HepG2 (cell line): ENCODE measurements at places on chromosomes 12 and 14.
A peak's percentile ranks its signal among the peaks of the same experiment; 100 is the strongest.

- DNase-seq = no peak
Observed at GRCh38 chr14:56160088-56160487, 41.9 kb downstream of the PELI2 start.

- DNase-seq = no peak
Observed at GRCh38 chr12:79634957-79635471, 55.8 kb downstream of the PAWR start.

GRCh38 chr14:36467332-36467731 lies 52.7 kb downstream of the NKX2-1 start:
- DNase-seq = no peak

DNA sequence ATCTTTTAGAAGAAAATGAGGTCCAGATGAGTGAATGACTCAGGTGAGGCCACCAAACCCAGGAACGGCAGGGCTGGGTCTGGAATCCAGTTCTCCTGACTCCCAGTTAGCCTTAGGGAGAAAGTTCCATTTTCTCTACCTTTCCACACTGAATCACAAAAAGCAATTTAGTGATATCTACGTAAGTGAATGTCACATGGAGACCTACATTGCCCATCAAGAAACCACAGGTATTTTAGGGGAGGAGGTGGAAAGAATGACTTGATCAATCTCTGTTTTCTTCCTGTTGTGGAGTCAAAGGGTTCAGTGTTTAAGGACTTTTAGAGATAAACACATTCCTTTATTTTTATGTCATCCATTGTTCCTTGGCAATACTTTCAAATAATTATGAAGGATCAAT lies 106.9 kb upstream of the PTPRB start:
- DNase-seq = no peak

DNA sequence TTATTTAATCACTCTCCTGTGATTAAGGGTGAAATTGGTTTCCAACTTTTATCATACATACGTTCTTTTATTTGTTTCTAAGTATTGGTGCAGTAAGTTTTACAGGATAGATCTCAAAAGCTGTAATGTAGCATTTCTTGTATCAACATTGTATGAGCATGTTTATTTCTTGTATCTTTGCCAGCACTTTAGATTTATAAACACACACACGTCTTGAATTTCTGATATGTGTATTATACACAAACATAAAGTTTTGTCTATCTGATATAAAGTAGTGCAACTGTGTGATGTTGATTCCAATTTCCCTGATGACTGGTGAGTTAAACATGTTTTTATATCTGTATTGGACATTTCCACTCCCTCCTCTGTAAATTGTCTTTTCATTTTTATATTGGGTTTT lies 134.7 kb downstream of the NOVA1 start:
- no peak for DNase-seq

GRCh38 chr12:57126561-57126960 lies 1.7 kb upstream of the LRP1 start:
- DNase-seq = no peak

DNA sequence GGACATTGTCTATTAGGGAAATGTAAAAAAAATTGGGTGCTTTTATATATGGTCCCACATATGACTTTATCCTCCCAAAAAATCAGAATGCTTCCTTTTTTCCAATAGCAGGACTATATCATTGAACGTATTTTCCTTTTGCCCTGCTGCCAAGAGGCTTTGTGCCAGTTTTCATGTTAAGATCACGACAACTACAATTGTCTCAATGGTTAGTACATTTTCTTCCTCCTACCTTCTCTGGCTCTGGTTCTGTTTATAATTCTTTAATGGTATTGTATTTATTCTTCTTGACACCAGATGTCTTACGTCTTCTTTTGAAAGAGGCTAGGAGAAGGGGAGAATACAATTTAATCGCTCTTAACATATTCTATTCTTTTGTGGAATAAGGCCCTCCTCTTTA lies 106.9 kb downstream of the ANO6 start:
- no peak for DNase-seq

DNA sequence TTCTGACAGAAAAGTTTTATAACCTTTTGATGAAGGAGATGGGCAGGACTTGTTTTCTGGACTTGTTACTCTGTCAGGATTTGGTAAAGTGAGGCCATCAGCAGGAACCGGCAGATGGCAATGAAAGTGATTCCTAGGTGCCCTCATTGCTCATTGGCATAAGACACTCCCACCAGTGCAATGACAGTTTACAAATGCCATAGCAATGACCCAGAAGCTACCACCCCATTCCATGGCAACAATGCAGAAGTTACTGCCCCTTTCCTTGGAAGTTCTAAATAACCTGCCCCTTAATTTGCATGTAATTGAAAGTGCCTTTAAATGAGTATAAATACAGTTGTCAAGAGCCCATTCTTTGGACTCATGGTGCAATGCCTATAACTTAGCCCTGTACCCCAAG lies 222.6 kb downstream of the CEP128 start:
- no peak for DNase-seq

DNA sequence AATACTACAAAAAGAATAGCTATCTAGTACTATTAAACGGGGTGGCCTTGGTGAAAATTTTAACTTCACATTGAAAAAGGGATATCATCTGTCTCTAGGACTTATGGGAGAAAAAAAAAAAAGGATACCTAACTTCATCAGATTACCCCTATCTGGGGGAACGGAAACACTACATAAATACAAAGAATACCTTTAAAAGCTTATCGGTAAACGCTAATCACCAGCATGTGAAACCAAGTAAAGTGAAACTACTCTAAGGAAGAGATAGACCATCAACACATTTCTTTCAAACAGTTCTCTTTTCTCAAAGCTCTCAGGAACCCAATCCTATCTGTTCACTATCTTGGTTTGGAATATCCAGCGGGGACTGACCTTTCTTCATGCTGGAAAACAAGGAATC lies 3.5 kb downstream of the KICS2 start:
- no peak for DNase-seq

DNA sequence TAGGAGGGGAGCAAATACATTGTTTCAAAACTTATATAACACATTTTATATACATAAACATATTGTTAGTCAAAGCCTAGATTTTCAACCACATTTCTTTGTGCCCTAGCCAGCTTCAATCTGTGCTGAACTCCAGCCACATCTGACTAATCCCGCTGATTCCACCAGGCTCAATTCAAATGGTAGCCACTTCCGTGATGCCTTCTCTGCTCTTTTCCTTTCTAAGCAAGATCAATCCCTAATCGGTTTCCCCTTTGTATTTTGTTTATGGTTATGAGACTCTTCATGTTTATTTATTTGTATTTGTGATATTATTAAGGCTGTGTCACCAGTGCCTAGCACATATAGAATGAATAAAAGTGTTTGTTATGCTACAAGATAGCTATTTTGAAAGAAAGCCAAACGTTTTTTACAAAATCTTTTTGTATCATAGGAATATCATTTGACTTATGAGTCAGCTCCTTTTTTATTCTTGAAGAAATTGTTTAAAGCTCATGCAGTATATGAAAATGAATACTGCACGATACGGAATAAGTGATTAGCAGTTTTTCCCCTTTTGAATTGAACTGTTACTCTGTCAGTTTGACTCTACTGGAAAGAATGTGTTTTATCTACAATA lies 110.2 kb downstream of the PLEKHA5 start:
- no peak for DNase-seq

GRCh38 chr14:34650786-34651584 lies 21.0 kb upstream of the SNX6 start:
- DNase-seq = no peak

- DNase-seq = no peak
Observed at GRCh38 chr12:29389295-29389919, 8.4 kb upstream of the ERGIC2 start.

- peak; percentile 86 for DNase-seq
Observed at GRCh38 chr12:49342066-49342913, 4.4 kb upstream of the DNAJC22 start.

DNA sequence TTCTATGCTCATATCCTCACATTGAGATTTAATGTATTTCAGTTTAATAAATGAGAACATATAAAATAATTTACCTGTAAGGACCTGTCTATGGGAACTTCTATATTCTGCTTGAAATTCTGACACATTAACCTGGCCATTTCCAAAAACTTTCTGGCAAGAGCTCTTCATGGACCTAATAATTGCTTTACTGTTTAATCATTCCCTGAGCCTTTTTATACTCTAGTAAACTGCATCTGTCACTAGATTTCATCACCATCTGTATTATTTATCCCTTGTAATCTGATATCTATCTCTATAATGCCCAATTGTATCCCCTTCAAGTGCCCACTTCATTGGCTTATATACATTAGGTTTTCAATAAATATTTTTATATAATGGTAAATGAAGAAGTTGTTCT lies 327.7 kb downstream of the RAD51B start:
- no peak for DNase-seq

- DNase-seq = no peak
Observed at GRCh38 chr12:81759190-81760051, at the start of gene PPFIA2. PPFIA2 (minus strand) TSS chr12:81759350.

DNA sequence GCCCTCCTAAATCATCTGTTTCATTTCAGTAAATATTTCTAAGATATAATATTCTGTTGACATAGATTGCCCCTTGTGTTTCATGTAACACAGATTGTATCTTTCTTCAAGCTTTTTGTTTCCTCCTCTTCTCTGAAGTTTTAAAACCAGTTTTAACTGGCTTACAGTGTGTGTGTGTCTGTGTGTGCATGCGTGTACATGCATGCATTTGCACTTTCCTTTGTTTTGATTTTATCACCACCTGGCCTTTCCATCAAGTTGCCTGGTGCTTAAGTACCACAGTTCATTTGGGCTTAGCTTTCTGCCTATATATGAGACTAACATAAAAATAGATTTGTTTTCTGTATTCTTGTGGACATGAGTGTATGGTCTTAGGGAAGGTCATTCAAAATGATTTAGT lies 31.9 kb downstream of the ETNK1 start:
- no peak for DNase-seq

DNA sequence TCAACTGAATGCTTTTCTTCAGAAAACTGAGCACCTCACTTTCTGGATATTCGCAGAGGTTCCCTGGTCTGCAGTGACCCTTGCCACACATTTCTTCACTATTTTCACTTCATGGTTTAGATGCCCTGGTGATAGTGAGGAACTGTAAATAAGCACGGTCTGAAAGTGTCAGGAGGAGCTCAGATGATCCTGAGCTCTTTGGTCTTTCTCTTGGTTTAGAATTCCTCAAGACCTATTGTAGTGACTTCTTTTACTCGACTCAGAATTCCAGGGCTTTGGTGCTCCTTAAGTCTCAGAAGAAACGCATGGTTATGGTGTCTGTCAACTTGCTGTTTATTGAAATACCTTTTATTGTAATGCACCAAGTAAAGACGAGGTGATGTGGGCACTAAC lies 84.0 kb downstream of the SAMD4A start:
- DNase-seq = no peak

GRCh38 chr14:62071039-62071438 lies 308.8 kb downstream of the SNAPC1 start:
- no peak for DNase-seq

GRCh38 chr14:92414690-92415445 lies 91.9 kb downstream of the SLC24A4 start:
- no peak for DNase-seq

DNA sequence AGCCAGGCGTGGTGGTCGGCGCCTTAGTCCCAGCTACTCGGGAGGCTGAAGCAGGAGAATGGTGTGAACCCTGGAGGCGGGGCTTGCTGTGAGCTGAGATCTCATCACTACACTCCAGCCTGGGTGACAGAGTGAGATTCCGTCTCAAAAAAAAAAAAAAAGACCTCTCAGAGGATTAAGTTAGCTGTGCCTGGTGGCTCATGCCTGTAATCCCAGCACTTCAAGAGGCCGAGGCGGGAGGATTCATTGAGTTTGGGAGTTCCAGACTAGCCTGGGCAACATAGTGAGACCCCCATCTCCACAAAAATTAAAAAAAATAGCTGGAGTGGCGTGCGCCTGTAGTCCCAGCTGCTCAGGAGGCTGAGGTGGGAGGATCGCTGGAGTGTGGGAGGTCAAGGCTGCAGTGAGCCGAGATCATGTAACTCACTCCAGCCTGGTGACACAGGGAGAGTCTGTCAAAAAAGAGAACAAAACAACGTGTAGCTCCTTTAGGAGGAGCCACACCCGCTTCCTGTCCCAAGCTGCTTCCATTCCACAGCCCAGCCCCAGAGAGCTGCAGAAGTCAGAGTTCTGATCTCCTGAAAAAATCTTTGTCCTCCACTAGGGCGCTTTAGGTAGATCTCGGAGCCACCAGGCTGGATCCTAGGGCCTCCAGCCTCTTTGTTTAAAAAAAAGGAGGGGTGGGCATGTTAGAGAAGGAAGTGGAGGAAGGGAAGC lies 11.5 kb upstream of the ULK1 start:
- DNase-seq = no peak
